ENCODE measurements at places on chromosomes 6 and 20.

DNA sequence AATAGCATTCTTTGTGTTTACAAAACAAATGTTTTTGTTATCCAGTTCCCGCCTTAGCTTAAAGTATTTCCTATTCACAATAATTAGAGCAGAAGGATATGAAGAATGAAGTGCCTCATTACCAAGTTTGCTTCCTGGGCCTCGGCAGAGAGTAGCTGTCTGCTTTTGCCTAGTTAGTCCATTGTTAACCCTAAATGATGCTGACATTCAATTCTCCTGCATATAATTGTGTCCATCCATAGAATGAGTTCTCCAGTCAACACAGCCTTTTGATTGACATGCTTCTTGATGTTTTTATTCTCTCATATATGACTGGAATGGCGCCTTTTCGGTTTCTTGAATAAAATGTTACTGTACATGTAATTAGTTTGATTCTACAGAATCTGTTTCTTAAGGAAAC is 100.9 kb downstream of the MYB start:
- DNase-seq: no peak

GRCh38 chr6:108584323-108584722 is 23.6 kb downstream of the FOXO3 start:
- DNase-seq: no peak

- DNase-seq: no peak
Measured at GRCh38 chr6:16773362-16773761, 12.1 kb upstream of the ATXN1 start.

DNA sequence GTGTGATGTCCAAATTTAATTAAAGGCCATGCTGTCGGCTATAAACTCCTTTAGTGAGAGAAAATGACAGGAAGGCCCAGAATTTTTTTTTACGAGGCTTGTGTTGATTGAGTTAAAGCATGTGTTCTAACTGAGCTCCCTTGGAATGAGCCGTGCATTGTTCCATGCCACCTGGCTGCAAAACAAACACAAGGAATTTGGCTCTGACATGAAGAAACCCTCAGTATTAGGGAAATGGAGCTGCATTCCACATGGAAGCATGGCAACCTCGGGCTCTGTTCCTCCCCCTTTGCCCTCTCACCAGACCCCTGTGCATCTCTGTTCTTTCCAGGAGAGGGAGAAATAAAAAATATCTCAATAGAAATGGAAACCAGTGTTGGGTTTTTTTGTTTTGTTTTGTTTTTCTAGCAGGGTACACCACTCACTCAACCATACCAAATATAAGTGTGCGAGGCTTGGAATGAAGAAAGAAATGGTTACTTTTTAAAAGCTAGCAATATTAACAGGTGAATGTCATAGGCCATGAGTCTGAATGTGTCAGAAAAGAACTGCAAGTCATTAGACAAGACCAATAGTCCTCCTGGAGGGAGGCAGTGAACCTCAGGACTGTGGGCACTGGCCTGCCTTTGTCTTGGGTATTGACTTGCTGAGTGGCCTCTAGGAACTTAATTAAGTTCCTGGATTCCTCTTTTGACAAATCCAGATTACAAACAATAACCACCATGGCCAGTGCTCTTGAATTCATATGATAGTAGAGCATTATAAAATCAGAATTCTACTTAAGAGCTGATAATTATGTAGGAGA is 935.1 kb downstream of the KIF16B start:
- no peak for DNase-seq

- DNase-seq: no peak
Measured at GRCh38 chr6:142740449-142740848, 204.5 kb downstream of the HIVEP2 start.

- no peak for DNase-seq
Measured at GRCh38 chr20:47252879-47253307, 103.6 kb downstream of the ZMYND8 start.

DNA sequence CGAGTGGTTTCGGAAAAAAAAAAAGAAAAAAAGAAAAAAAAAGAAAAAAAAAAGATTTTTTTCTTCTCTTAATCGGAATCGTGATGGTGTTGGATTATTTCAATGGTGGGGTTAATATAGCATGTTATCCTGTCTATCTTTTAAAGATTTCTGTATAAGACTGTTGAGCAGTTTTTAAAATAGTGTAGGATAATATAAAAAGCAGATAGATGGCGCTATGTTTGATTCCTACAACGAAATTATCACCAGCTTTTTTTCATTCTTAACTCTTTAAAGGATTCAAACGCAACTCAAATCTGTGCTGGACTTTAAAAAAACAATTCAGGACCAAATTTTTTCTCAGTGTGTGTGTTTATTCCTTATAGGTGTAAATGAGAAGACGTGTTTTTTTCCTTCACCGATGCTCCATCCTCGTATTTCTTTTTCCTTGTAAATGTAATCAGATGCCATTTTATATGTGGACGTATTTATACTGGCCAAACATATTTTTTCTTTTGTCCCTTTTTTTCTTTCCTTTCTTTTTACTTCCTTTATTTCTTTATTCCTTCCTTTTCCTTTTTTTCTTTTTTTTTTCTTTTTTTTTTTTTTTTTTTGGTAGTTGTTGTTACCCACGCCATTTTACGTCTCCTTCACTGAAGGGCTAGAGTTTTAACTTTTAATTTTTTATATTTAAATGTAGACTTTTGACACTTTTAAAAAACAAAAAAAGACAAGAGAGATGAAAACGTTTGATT is 3.6 kb downstream of the SOX4 start:
- no peak for DNase-seq

- no peak for DNase-seq
Measured at GRCh38 chr6:149324428-149324827, 6.9 kb downstream of the TAB2 start.

- DNase-seq: no peak
Measured at GRCh38 chr6:148200293-148200692, 142.3 kb upstream of the SASH1 start.
